ENCODE measurements at places on chromosomes 2 and 18.

- DNase-seq, result no peak
These were observed 62.6 kb downstream of the KLF7 start for GRCh38 chr2:207103132-207103531.

GRCh38 chr18:26429535-26430226 is 118.7 kb downstream of the KCTD1 start:
- DNase-seq, result peak; percentile 50

DNA sequence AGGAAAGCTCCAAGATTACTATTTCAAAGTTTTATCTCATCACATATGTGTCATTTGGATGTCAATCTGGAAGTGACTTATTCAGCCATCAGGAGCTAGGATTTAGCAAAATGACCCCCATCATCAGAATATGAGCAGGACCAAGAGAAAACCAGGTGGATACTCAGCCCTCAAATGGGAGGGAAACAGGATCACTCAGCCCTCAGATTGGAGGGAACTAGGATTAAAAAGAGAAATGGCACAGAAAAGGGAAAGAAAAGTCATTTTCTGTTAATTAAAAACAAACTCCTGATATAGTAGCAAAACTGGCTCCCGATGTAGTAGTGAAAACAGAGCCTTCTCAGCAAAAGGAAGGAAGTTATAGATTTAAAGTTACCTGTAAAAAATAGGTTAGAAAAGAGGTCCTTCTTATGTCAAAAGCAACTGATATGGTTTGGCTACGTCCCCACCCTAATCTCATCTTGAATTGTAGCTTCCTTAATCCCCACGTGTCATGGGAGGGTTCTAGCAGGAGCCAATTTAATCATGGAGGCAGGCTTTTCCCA is 69.0 kb upstream of the MYCN start:
- no peak for DNase-seq

GRCh38 chr2:62570861-62571698 is 65.1 kb upstream of the TMEM17 start:
- DNase-seq, result no peak

- peak; percentile 99 for DNase-seq
These were observed 170.0 kb downstream of the DNAH7 start for GRCh38 chr2:195898505-195899191.

DNA sequence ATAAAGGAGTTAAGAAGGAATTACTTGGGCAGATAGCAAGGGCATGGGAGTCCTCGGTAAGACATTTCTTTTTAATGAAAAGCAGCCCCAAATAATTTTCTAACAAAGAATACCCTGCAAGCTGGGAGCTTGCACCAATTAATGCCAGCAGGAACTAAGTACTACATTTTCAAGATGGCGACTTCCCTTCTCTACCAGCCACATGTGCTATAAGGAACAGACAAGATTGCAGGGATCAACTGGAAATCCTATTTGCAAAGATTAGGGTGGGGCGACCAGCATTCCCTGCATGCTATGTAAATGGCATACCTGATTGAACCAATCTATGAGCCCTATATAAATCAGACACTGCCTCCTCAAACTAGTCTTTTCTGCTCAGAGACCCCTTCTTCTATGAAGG is 827.5 kb downstream of the ADCYAP1 start:
- DNase-seq, result no peak

- no peak for DNase-seq
These were observed 4.4 kb downstream of the NEB start for GRCh38 chr2:151729837-151730236.

GRCh38 chr2:150944315-150944714 is 317.3 kb downstream of the RBM43 start:
- no peak for DNase-seq

DNA sequence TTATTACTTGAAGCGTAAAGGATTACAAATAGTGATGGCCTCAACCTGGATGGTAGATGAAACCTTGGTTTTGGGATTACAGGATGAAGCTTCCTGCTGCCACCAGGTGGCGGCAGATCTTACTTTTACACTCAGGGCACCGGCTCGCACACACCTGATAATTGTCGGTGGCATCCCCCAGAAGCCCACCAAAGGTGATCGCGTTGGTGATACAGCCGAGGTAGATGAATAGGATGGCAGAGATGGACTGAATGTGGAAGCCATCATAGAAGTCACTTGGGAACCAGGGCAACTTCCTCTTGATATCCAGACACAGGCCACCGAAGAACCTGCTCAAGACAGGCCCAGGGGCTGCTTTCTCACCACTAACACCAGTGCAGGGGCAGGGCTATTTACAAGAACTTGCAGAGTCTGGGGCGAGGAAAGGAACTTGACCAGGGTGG is 51.8 kb downstream of the MTHFD2 start:
- no peak for DNase-seq

- no peak for DNase-seq
These were observed 21.5 kb upstream of the CYP1B1 start for GRCh38 chr2:38097258-38097987.

- no peak for DNase-seq
These were observed 72.7 kb upstream of the FAM136A start for GRCh38 chr2:70374616-70375015.

GRCh38 chr2:160603771-160604510 is 110.3 kb upstream of the RBMS1 start:
- DNase-seq, result no peak

GRCh38 chr2:36464006-36464721 is 108.6 kb downstream of the CRIM1 start:
- no peak for DNase-seq

DNA sequence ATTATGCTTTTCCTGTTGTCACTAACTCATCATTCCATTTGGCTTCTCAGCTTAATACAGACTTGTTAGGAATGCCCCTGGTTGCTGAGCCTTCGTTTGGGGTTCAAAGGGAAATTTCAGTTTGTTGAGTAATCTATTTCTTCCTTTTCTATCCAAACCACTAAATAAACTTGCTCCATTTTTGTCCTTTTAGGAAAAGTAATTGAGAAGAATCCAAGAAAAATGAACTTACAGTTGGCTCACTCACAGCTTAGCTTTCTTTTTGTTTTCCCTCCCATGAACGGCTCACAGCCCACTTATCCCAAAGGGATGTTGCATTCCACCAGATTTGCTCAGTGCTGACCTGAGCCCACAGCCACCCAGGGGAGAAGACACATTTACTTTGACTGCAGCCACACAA is 73.9 kb downstream of the SOX11 start:
- peak; percentile 38 for DNase-seq

GRCh38 chr2:16974688-16975087 is 309.1 kb upstream of the CYRIA start:
- no peak for DNase-seq

GRCh38 chr2:175002547-175003274 is 2.5 kb downstream of the CHN1 start:
- no peak for DNase-seq

DNA sequence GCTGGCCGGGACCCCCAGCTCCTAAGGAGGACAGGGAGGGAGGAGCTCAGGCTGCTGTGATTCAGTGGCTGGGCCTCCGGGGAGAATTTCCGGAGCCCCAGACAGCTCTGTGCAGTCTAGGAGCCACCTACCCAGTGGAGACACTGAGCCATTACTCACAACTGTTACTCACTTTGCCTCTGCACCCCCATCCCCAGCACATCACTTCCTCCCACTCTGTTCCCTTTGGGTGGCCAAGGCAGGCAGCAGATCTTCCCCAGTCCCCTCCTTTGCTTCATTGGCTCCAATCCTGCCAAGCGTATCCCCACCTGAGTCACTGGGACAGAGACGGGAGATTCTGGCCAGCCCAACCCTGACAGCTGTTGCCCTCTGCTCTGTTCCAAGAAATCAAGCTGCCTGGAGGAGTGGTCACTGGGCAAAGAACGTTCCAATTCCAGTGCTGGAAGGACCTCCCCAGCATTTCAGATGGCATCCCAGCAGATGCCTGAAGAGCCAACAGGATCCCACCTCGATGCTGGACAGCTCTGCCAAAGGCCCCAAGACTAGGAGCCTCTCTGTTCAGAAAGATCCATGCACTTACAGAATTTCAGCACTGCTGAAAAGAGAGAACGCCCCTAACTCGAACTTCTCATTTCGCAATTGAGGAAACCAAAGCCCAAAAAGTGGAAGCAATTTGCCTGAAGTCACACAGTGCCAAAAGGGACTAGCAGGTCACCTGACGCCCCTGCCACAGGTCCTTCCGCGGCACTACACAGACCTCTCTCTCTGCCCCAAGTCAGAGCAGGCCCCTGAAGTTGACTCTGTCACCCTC is 68.3 kb downstream of the TNS1 start:
- DNase-seq, result peak; percentile 47

- no peak for DNase-seq
These were observed 197.4 kb downstream of the HAUS1 start for GRCh38 chr18:46301571-46301970.

GRCh38 chr2:139281124-139281523 is 500.9 kb upstream of the NXPH2 start:
- DNase-seq, result no peak

GRCh38 chr2:219293736-219294231 is 14.6 kb downstream of the DNAJB2 start:
- no peak for DNase-seq

GRCh38 chr2:47062681-47063537 is 92.2 kb downstream of the STPG4 start:
- no peak for DNase-seq

GRCh38 chr2:106953236-106953635 is 67.3 kb upstream of the ST6GAL2 start:
- no peak for DNase-seq

GRCh38 chr2:58122040-58122439 is 75.4 kb downstream of the VRK2 start:
- DNase-seq, result no peak

DNA sequence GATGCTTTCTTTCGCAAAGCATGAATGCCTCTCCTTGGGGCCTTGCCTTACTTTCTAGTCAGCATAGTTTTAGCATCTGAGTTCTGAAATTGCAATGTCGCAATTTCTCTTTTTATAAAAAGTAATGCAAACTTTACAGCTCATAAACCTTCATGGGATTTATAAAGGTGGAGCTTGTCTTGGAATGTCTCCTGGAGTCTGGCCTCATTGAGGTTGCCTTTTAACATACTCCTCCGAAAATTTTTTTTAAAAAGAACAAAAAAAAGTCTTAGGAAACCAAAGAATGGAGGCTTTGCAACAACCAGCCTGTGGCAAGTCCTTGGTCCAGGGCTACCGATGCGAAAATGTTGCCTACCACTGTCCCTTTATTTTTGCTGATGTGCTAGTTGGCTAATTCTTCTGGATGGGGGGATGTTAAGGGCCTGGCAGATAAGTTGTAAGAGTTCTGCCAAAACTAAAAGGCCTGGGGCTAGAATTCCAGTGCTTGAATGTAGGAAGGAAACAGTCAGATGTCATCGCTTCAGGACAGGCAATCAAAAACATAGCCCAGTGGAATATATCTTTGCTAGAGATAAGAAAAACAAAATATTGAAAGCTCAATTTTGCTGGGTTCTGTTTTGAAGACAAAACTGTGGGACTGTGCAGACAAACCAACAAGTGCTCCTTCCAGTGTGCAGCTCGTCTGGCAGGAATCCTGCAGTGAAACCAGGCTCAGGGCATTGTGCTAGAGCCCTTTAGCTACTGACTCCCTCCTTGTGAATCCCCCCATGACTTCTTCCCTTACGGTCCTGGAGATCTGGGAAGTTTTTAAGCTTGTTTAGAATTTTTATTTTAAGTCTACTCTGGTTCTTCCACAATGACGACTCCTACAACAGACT is 213.0 kb downstream of the PIEZO2 start:
- DNase-seq, result no peak

DNA sequence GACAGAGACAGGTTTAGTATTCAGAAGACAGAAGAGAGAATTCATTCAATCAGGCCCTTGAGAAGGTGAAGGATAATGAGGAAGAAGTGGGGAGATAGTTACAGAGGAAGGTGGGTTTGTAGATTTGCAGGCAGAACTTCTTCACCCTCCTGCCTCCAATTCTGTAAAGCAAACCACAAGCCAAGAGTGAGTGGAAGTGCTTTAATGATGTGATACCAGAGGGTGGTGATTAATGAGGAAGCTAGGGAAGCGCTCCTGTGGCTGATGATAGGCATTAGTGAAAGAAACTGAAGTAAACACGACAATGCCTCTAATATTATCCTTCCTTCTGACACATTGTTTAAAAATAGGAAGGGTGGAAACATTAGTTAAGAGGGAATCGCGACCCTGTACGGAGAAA is 78.2 kb downstream of the CAPN13 start:
- DNase-seq, result no peak

- DNase-seq, result no peak
These were observed 12.3 kb downstream of the PDCD1 start for GRCh38 chr2:241846406-241846805.

DNA sequence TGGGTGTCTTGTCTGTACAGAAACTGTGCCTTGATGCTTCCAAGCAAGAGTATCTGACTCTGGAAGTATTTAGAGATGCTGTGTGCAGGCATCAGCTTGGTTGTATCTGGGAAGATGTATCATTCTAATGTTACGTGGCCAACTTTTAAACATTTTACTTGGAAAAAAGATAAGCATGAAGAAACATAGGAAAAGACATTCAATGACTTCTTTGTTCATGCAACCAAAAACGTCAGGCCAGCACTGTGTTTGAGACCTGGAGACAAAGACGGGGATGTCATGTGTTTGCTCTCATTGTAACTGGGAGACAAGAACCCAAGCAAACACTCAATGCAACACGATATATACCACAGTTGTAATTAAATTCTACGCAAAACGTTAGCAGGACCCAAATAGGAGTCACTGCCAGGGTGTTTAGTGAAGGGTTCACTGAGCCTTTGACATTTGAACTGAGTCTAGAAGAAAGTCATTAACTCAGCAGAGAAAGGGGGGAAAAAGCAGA is 8.9 kb upstream of the SESTD1 start:
- no peak for DNase-seq

DNA sequence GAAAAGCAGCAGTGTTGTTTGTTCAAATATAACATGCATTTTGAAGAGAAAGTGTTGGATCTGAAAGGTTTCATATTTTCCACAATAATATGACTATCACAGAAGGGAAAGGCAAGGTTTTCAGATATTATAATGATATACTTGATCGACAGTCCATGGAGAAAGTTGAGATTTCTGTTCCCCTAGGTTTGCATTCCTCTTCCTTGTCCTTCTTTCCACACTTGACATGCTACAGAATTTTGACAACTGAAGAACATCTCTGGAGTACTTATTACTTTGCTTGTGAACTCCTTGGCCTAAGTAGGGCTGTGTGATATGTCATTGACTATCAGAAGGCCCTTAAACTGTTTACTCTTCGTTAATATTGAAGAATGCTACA is 46.5 kb downstream of the TMEFF2 start:
- DNase-seq, result no peak

GRCh38 chr2:20430461-20431300 is 16.2 kb upstream of the RHOB start:
- no peak for DNase-seq

DNA sequence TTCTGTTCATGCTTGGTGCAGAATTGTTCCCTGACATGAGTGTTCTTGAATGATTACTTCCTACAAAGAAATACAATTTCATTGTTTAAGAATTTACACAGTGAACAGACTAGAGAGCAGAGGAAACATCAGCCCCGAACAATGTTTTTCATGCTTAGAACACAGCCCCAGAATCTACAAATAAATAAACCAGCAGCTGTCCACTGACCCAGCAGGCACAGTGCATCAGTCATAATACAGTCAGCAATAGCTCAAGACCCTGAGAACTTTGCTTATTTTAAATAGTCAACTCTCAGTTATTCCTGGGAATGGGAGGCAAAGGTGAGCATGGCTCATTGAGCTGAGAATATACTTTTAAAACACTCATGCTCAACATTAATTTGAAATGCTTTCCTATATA is 38.4 kb downstream of the XIRP2 start:
- peak; percentile 23 for DNase-seq
